ENCODE measurements at places on chromosomes 12 and 14.
A peak's percentile ranks its signal among the peaks of the same experiment; 100 is the strongest.

GRCh38 chr12:7934091-7934888 is 1.7 kb downstream of the SLC2A3 start:
- DNase-seq: no peak

DNA sequence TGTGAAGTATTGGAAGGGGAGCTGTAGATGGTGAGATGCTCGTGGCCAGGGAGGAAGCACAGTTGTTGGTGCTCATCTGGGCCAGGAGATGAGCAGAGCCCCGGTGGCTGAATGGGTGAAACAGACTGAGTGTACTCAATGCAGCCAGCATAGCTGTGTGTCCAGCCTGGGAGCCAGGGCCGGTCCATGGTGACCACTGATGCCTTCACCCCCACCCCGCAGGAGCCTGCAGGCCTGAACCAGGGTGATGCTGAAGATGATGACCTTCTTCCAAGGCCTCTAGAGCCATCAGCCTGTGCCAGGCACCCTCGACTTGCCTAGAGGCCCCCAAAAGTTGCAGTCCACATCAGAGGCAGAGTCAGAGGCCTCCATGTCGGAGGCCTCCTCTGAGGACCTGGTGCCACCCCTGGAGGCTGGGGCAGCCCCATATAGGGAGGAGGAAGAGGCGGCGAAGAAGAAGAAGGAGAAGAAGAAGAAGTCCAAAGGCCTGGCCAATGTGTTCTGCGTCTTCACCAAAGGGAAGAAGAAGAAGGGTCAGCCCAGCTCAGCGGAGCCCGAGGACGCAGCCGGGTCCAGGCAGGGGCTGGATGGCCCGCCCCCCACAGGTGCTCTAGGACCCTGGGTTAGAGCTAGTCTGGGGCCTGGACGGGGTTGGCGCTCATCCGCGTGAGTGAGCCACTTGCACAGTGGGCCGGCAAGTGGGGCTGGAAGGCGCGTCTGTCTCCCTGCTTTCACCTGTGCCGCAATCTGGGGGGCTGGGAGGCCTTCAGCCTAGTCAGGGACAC is 3.0 kb downstream of the TNFAIP2 start:
- no peak for DNase-seq

DNA sequence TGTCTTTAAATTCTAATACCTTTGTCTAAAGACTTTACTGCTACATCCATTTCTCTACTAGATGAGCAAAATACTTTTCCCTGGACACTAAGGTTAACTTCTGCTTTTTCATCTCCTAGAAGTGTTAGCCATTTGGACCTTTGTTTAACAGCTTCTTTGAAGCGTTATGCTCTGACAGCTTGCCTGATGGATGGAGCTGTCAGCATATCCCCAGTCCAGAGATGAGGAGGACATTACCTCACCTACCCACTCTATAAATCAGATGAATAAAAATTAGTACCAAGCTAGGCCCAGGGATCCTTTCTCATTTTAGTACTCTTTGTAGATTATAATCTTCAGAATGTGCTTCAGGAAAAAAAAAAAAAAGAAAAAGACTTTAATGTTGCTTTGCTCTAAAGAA is 222.7 kb downstream of the PELI2 start:
- DNase-seq: no peak

DNA sequence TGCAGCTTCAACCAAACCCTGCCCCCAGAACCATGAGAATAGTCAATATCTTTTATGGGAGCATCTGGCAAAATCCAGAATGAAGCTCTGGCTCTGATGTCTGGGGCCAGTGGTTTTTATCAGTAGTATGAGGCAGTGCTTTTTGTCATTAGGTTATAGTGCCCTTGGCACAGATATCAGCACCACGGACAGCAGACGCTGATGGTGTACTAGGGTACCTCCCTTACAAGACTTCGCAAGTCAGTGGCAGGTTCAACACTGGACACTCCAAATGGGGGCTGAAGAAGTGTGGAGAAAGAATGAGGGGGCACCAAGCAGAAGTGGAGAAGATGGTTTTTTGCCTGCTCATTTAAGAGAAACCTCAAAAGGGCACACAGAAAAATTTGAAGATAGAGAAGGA is 68.2 kb upstream of the E2F7 start:
- DNase-seq: no peak

GRCh38 chr12:77510985-77511384 is 319.7 kb upstream of the NAV3 start:
- no peak for DNase-seq

DNA sequence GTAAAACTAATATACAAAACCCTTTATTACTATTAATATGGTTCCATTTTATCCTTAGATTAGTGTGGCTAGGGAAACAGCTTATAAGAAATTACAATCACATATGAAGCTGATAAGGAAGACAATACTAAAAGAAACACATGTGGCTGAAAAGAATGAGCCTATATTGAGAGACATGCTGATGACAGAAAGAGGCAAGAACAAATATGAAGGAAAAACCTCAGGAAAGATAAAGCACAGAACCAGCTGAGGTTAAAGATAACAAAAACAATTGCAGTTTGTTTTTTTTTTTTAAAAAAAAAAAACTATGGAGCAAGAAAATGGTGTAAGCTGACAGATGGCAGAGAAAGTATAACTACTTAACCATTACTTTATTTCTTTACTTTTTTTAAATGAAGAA is 69.2 kb upstream of the OSBPL8 start:
- DNase-seq: no peak

- DNase-seq: no peak
Measured at GRCh38 chr14:101721951-101722661, 39.4 kb upstream of the PPP2R5C start.

DNA sequence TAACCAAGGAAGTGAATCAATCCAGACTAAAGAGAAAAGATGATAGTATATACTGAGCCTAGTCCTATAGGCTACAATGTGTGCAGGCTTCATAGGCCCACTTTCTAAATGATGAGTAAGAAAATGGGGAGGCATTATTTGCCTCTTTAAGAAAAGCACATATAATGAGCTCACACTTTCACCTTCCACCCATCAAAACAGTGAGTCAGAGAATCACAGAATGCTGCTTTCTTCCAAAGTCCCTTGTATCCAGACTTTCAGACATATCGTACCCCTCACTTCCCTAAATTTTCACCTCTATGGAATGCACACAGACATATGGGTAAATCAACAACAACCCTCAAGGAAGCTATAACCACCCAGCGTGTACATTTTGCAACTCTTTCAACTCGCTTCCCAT is 286.4 kb upstream of the PRKD1 start:
- no peak for DNase-seq

GRCh38 chr12:110117956-110118685 is 6.0 kb upstream of the IFT81 start:
- no peak for DNase-seq

- peak; percentile 55 for DNase-seq
Measured at GRCh38 chr14:77310026-77310425, 10.7 kb downstream of the POMT2 start.

GRCh38 chr12:39329876-39330275 is 113.0 kb downstream of the KIF21A start:
- no peak for DNase-seq

- no peak for DNase-seq
Measured at GRCh38 chr12:19435831-19436497, 3.3 kb upstream of the AEBP2 start.

DNA sequence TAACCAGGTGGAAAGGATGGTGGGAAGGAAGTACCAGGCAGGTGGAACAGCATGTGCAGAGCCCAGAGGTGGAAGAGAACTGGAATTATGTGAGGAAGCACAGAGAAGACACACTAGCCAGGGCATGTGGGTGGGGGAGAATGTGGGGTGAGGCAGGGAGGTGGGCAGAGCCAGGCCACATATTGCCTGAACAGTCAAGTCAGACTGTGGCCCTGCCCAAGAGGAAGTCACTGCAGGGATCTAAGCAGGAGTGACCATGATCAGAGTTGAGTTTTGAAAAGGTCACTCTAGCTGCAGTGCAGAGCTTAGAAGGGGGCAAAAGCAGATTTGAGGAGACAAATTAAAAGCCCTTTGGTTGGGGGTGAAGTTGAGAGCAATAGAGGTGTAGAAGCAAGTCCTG is 114.0 kb upstream of the SLC38A2 start:
- DNase-seq: no peak

- DNase-seq: no peak
Measured at GRCh38 chr14:92315050-92315805, 7.7 kb upstream of the SLC24A4 start.

DNA sequence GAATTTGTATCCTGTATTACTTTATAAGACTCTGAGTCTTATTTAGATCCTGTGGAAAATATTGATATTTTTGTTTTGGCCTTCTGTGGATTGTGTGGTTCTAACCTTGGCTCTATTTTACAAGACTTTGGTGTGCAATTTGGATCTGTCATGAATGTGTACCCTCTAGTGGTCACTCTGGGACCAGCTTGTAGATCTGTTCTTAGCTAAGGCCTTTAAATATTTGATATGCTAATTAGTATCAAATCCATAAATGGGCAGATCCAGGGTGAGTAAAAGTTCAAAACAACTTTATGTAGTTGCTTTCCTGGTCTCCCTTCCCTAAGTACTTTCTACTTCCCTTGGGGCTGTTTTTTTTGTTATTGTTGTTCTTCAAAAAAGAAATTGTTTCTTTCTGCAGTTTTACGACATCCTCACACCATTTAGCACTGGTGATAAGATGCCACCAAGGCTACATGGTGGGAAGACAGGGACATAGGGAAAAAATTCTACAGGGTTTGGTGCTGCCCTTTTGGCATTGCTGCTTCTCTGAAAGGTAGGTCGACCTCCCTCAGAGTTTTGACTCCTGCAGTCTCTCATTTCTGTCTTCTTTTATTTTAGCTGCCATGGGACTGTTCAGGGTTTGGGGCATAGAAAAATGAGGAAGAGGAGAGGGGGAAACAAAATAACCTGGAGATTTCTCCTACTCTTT is 238.5 kb downstream of the GPHN start:
- DNase-seq: no peak

- no peak for DNase-seq
Measured at GRCh38 chr12:103960616-103961227, 5.0 kb upstream of the TDG start.

DNA sequence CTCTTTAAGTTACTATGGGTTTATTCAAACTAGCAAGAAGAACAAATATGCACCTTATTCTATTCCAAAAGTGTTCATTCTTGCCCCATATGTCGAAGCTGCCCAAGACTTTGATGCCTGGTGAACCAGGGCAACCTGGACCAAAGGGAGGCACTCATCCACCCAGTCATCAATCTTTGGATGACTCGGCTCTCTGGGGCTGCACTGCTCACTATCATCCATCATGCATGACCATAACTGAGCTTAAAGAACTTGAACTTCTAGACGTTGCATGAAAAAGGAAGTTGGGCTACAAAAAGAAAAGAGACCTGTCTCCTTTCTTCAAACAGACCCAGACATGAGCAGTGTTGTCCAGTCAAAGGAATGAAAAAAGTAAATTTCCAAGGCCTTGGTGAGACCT is 1.2 kb downstream of the KRT4 start:
- no peak for DNase-seq

- no peak for DNase-seq
Measured at GRCh38 chr14:22414876-22415604, 174.0 kb downstream of the DAD1 start.

DNA sequence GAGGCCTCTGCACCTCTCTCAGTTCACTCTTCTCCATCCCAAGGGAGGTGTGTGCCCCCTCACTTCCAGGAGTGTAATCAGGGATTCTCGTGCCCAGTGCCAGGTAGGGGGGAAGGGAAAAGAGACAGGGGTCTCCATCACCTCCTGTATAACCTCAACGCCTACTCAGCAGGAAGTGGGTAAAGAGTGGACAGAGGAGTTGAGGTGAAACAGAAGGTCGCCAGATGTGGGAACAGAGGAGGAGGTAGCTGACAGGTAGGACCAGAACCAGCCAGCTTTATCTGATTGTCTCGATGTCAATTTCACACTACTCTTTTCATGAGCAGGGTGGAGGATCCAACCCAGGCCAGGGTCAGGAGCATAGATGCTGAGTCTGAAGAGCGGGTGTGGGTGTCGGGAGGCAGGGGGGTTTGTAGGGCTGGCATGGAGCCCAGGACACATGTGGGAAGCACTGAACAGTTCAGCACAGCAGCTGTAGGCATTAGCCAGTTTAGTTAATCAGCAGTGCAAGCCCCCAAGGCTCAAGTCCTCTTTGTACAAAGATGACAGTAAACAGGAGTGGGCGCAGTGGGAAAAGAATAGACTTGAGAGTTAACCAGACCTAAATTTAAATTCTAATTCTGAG is 213.5 kb downstream of the PELI2 start:
- no peak for DNase-seq

- DNase-seq: no peak
Measured at GRCh38 chr14:61238611-61239245, 42.4 kb downstream of the TMEM30B start.

- no peak for DNase-seq
Measured at GRCh38 chr12:62760779-62761178, 174.2 kb downstream of the PPM1H start.

GRCh38 chr12:122003651-122004611 is 17.8 kb upstream of the BCL7A start:
- DNase-seq: no peak

DNA sequence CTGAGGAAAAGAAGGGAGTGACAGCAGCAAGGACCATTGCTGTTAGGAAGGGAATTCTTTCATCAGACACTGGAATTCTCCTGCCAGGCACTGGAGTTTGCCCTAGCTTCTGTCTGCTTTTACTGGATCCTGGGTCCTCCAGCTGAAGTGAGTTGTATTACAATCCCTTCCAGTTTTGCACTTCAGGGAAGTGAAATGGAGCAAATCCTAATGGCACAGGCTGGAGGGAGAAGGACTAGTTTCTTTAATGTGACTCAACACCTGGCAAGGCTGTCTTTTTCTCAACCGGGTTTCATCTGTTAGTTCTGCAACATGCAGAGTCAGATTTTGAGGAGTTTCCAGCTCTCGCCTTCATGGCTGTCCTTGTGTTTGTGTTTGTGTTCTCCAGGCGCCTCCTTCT is 45.8 kb downstream of the ETV6 start:
- DNase-seq: no peak

DNA sequence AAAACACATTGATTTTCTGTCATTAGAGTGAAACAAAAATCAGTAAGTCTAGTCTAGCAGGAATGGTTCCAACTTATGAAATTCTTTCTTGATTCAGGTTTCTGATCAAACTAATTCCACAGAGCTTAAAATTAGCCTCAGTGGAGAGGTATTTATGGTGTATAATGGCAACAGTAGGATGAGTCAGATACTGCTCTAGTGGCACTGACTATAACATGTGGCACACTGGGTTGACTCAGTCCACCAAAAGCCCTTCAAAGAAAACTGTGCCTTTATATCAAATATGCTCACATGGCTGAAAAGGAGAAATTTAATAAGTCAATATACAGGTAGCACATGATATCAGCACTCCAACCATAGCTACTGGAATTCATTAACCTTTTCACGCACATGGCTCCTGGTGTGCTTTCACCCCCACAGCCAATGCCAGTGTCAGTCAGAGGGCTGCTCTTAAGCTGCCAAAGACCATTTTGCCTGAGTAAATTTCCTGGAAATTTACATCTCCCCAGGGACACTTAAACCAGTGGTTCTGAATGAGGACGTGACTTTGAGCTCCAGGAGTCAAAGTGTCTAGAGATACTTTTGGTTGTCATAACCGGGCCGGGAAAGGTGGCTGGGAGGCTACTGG is 21.7 kb upstream of the CATSPERB start:
- no peak for DNase-seq

DNA sequence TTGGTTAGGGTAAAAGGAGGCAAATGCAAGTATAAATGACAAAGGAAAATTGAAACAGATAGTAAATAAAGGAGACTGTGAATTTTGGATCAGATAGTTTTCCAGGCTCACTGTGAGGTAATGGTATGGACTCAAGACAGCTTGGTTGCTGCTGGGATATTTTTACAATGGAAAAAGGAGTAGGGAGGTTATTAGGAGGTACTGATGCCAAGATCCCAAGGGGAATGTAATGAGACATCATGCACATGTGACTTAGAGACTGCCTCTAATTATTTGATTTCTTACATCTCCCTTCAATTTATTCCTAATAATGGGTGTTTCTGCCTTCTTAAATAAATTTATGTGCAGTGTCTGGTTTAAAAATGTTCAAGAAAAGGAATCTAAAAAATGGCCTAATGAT is 56.9 kb downstream of the TAOK3 start:
- DNase-seq: no peak
